ENCODE measurements at places on chromosomes 1 and 21. TPM values are rescaled to one million over a fixed set of nuclear protein-coding genes. Genes with fewer than 3 reads are reported as not detected.

DNA sequence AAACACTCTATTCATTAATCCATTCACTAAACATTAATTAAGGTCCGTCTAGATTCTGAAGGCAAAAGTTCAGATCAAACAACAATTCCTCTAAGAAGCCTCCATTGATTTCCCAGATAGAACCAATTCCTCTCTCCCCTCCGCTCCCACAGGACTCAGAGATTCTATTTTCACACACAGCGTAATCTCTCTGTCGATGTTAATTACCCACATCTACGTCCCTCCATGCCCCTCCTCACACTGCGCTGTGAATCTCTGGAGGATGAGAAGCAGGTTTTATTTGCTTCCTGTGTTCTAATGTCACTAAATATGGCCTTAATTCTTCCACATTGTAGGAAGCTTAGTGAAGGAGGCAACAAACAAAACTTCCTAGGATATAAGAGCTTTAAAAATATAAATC lies 306.7 kb downstream of the DSCAM start:
- no peak for DNase-seq

GRCh38 chr1:165635329-165635728 lies 4.3 kb downstream of the MGST3 start:
- no peak for DNase-seq

GRCh38 chr1:158686111-158687009 lies at the start of gene SPTA1:
TSS of gene SPTA1 (minus strand) at chr1:158686715. CDS start at chr1:158686517, 198 bp downstream.
- DNase-seq, result no peak

DNA sequence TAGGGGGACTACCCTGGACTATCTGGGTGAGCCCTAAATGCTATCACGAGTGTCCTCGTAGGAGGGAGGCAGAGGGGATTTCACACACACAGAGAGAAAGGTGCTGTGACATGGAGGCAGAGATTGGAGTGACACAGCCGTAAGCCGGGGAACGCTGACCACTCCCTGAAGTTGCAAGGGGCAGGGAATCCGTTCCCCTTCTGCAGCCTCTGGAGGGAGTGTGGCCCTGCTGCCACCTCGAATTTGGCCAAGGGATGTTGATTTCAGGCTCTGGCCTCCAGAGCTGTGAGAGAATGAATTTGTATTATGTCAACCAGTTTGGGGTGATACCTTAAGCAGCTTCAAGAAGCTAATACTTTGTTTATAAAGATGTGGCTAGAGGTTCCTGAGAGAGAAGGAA lies 137.7 kb downstream of the ACTL8 start:
- DNase-seq, result no peak

- no peak for DNase-seq
Measured at GRCh38 chr1:109996476-109996875, 11.9 kb downstream of the AHCYL1 start.

DNA sequence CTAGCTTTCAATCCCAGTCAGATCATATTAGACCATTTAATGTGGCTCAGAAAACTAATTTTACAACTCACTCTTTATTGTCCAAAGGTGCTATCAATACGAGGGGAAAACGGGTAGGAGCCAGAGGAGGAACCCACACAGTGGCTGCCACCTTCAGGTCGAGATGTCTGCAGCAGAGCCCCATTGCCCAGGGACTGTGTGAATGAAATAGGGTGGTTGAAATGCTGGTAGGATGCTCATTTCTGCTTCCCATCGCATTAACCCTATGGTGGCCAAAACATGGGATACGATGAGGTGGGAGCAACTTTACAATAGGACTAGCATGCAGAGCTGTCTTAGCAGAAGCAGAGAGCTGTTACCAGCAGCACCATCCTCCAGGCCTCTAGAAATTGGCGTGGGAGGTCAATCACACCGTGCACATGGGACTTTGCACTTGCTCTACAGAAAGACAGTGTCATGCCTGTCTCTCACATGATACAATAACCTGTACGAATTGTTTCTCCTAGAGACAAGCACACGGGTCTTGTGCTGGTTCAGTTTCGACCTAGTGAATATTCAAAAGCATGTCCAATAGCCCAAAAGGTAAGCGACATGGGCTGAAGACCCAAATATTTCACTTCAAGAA lies 69.5 kb upstream of the DESI2 start:
- no peak for DNase-seq

- DNase-seq, result no peak
Measured at GRCh38 chr1:201014816-201015200, 8.7 kb downstream of the KIF21B start.

DNA sequence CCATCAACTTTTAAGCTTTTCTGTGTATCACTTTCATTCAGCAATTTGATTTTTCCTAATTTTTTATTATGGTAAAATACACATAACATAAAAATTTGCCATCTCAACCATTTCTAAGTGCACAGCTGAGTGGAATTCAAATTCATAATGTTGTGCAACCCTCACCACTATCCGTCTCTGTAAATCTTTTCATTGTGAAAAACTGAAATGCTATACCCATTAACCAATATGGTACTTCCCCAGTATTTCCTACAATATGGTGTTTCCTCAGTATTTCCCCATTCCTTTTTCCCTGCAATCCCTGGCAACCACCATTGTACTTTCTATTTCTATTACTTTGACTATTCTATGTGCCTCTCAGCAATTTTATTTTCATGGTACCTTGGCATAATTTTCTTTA lies 6.8 kb downstream of the STPG1 start:
- DNase-seq, result no peak

DNA sequence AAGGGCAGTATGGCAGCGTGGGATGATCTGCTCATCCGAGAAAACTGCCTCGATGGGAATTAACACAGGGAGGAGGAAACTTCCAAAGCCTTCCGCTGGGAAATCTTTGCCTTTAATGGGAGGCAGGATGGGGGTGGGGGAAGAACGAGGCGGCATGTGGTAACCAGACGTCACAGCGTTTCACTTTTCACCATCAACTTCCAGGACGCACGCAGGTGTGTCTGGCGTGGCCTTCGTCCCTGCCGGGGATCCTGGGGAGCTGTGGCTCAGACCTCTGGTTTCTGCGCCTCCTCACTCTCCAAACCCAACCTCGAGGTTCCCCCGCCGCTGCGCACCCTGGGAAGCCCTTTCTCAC lies 282 bp downstream of the RSPH1 start:
- no peak for DNase-seq

DNA sequence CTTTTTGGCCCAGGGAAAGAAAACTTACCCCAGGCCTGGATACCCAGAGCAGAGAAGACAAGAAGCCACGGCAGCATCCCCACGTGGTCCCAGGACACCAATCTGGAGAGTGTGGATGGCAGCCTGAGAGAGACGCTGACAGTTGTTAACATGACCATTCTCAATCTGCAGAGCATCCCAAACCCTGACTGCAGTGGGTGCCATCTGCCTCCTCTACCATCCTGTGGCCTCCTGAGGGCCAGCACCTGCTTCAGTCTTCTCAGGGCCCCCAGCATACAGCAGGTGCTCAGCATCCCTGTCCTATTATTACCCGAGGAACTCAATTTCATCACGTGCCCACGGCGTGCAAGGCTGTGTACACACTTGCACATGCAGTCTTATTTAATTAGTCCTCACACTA lies 785 bp downstream of the PGLYRP4 start:
- DNase-seq, result no peak

DNA sequence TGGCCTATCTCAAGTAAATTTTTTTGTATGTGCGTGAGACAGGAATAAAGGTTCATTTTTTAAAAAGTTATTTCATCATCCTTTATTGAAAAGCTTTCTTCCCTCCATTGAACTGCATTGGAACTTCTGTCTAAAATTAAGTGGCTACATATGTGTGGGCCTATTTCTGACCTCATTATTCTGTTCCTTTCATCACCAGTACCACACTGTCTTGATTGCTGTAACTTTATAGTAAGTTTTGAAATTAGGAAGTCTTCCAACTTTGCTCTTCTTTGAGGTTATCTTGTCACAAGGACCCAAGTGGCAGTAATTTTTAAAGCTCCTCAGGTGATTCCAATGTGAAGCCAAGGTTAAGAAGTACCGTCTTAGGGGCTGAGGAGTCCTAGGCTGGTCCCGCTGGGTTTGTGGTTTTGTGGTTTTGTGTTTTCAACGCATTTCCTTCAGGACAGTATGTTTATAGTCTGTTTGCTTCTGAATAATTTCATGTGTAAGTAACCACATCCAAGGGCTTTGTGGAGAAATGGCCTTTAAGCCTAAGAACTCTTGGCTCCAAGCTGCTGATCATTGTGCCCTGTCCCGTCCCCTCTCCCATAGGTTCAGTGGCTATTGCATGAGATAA lies 12.4 kb upstream of the SCAF4 start:
- no peak for DNase-seq

DNA sequence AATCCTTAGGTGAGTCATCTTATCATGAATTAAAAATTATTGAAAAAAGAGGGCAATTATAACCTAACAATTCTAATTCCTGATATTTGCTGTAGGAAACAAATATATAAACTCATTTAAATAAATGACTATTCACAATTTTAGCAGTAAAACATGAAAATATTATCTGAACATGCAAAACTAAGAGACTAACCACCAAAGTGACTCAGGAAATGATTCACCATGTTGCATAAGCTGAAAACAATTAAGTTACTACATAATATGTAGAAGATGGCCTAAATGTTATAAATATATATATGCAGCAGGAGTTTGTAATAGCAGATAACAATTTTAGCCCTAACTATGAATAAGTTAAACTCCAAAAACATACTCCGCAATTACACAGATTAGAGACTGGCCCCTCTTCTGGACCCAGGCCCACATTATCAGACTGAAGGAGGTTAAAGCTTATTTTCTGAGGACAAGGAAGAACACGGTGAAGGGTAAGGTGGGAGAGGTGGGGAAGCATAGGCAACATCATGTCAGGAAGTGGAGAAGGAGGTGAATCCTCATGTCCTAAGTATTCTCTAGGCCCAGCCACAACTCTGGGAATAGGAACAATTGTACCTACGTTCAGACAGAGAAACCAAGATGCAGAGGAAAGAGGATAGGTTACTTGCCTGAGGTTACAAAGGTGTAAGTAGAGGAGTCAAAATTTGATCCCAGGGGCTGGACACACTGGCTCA lies 15.6 kb upstream of the AIM2 start:
- DNase-seq, result no peak

DNA sequence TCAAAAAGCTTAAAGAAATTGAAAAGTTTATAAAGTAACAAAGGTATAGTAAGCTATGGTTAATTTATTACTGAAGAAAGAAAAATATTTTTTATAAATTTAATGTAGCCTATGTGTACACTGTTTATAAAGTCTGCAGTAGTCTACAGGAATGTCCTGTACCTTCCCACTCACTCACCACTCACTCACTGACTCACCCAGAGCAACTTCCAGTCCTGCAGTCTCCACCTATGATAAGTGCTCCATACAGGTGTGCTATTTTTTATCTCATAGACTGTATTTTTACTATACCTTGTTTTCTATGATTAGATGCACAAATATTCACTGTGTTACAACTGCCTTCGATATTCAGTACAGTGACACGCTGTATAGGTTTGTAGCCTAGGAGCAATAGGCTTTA lies 106.6 kb downstream of the NR5A2 start:
- no peak for DNase-seq

DNA sequence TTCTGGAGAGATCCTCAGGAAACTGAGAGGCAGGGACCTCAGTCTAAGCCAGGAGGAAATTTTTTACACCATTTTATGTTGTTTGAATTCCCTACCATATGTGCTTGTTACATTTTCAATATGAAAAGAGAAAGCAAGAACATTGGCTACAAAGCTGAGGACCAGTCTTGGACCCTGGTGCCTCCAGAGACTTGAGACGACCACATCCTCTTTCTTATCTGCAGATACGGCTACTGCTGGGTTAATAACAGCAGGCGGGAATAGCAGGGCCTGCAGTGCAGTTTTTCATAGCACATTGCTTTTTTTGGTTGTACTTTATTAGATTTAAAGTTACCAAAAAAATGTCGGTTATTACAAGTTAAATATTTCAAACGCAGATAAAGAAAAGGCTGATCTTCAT lies 3.9 kb downstream of the KDM4A start:
- DNase-seq, result no peak

- peak; percentile 74 for DNase-seq
Measured at GRCh38 chr1:61053712-61054600, 28.4 kb upstream of the NFIA start.

- no peak for DNase-seq
Measured at GRCh38 chr1:23704834-23705495, 13.4 kb downstream of the RPL11 start.

DNA sequence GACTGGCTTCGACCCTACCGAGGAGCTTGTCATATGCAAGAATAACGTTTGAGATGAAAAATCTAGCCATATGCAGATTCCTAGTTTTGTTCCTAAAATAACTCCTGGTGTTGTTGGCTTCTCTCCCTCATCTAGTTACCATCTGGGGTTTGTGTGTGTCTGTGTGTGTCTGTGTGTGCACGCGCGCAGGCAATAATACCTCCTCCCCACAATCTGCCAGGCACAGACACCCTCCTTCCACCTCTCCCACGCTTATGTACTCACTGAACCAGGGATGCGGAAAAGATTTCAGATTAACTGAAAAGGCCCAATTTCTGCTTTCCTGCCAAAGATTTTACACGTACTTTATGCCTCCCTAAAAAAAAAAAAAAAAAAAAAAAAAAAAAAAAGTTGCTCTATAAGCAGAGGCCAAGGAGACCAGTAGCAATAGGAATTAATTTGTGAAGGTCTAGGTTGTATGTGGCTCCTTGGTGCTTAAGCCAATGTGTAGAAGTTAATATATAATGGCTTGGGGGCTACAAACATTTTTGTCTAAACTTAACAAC lies 452.7 kb downstream of the NUF2 start:
- DNase-seq, result no peak

DNA sequence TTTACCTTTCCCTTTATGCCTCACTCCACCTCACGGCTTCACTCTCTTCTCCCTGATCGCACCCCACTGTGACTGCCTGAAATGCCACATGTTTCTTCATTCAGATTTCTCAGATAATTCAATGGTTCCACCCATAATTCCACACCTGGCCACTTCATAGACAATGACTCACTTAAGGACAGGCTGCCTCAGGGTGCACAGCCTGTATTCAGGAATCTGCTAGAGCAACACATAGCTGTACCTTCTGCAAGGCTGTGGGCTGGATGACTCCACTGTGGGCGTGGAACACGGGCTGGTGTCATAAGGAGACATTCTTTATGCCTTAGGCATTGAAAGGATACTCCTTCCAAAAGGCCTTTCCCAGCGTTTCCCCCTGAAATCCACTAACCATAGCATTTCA lies 36.1 kb downstream of the L1TD1 start:
- DNase-seq, result no peak

GRCh38 chr21:42149656-42150473 lies 69.1 kb upstream of the ABCG1 start:
- DNase-seq, result no peak

Gene DYRK3
- 26.6 TPM for total RNA-seq

Gene WNT9A
- total RNA-seq, result 4.8 TPM

Gene KLF17
- not detected for total RNA-seq

Gene STIL
- 0.58 TPM for total RNA-seq

Gene STYXL2
- 177 TPM for total RNA-seq
